ENCODE measurements at places on chromosomes 16 and 17. TPM values are rescaled to one million over a fixed set of nuclear protein-coding genes. Genes with fewer than 3 reads are reported as not detected.

The CCL3 gene
- 1.1 TPM for total RNA-seq

The KRT25 gene
- total RNA-seq = not detected

The RND2 gene
- total RNA-seq = 0.59 TPM

The GSG1L gene
- total RNA-seq = 0.08 TPM

The NPIPA5 gene
- total RNA-seq = 0.26 TPM

The NHLRC4 gene
- 4.0 TPM for total RNA-seq

The KRT33A gene
- total RNA-seq = not detected

The MYH3 gene
- 1.6 TPM for total RNA-seq

- H3K36me3 ChIP-seq = no peaks in the 10 kb centered on the region
- H3K27me3 ChIP-seq = peaks cover 3% of the 10 kb centered on the region
- no peaks in the 10 kb centered on the region for H3K4me1 ChIP-seq
- no peak for DNase-seq
- H3K4me3 ChIP-seq = no peak overlapping the region
- no peak overlapping the region for H3K27ac ChIP-seq
These were observed 52.0 kb upstream of the SDK2 start for GRCh38 chr17:73696251-73696650.

DNA sequence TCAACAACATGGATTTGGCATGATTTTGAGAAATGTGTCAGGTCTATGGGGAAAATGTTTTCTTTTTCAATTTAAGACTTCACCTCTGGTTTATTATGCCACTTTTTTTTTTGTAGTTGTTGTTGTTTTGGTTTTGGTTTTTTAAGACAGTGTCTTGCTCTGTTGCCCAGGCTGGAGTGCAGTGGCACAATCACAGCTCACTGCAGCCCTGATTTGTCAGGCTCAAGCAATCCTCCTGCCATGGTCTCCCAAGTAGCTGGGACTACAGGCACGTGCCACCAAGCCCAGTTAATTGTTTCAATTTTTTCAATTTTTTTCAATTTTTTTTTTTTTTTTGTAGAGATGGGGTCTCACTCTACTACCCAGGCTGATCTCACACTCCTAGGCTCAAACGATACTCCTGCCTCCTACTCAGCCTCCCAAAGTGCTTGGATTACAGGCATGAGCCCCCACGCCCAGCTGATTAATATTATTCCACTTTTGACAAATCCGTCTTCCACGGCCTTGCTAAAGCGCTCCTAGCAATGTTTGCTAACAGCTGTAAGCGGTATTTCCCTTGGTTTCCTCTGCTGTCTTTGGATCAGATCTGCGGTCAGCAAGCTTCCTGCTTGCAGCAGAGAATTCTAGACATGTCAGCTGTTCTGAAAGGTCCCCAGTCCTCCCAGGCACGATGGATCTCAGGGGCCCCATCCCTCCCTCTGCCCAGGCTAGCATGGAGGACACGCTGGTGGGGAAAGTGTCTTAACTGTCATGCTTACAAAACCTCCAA is 7.0 kb upstream of the MILR1 start:
- no peaks in the 10 kb centered on the region for H3K36me3 ChIP-seq
- H3K4me1 ChIP-seq = no peaks in the 10 kb centered on the region
- no peak overlapping the region for H3K27ac ChIP-seq
- H3K27me3 ChIP-seq = no peaks in the 10 kb centered on the region

DNA sequence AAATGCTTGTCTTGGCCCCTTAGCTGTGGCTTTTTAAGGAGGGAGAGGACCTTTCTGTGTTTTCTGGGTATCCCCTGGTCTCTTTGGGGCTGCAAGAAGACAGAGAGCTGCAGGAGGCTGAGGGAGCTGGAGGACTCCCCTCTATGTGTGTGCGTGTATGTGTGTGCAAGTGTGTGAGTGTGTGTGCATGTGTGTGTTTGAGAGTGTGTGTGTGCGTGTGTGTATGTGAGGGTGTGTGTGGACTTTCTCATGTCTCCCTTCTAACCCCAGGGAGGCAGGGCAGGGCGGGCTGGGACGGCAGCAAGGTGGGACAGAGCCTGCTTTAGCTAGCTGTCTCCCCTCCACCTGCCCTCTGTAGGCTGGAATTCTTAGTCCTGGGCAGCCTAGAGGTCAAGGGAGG is 1.9 kb downstream of the PRSS54 start:
- DNase-seq = no peak
- no peaks in the 10 kb centered on the region for H3K27me3 ChIP-seq
- H3K36me3 ChIP-seq = no peaks in the 10 kb centered on the region
- H3K27ac ChIP-seq = no peak overlapping the region
- H3K4me3 ChIP-seq = no peak overlapping the region

DNA sequence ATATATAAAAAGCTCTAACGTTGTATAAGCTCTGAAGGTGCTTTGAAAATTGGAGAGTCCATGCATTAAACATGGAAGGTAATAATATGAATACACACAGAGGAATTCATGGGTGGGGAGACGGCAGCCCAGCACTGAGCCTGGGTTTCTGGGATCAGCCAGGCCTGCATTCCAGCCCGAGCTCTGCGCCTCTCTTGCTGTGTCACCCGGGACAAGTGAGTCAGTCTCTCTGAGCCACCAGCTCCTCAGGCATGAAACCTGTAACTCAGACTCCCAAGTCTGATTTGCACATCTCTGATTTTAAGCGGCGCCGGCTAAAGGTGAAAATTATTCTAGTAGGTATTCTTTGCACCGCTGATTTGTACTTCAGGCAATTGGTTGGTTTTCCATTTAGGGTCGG is 238.8 kb downstream of the MRTFB start:
- H3K27me3 ChIP-seq = no peaks in the 10 kb centered on the region
- DNase-seq = no peak
- peak overlapping the region; percentile 19 for H3K4me3 ChIP-seq
- peak overlapping the region; percentile 93 for H3K27ac ChIP-seq
- peaks cover 73% of the 10 kb centered on the region for H3K4me1 ChIP-seq
- no peaks in the 10 kb centered on the region for H3K36me3 ChIP-seq

GRCh38 chr17:31919802-31920525 is 16.8 kb upstream of the SUZ12 start:
- no peaks in the 10 kb centered on the region for H3K4me1 ChIP-seq
- H3K27ac ChIP-seq = no peak overlapping the region
- DNase-seq = no peak
- H3K27me3 ChIP-seq = no peaks in the 10 kb centered on the region

GRCh38 chr16:68445458-68445857 is 2.9 kb downstream of the SMPD3 start:
- no peaks in the 10 kb centered on the region for H3K36me3 ChIP-seq
- H3K27ac ChIP-seq = no peak overlapping the region
- H3K4me3 ChIP-seq = no peak overlapping the region
- DNase-seq = peak; percentile 27

DNA sequence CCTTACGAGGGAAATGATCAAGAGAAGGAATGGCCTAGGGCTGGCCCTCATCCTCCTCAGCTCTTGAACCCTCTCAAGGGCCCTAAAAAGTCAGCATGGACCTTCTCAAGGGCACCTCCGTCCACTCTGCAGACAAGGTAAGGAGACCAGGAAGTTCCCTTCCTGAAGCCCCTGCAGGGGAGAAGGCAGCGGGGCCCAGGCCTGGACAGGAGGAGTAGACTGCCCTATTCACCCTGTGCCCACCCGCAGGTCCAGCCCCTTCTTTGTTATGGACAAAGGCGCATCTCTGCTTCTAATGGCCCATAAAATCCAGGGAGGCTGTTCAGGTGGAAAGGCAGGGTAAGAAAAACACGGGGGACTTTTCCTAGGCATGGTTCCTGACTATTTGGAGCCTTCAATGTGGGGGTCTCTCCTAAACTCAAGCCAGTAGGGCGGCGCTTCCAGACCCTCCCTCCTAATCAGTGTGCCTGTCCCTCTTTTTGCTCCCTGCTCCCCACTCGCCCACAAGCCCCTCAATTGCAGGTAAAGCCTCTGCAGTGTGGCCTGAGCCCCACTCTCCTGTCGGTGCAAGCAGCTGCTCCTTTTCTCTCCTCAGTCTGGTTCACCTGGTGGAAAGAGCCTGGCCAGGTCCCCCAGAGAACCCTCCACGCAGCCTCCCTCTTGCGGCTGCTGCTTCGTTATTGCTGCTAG is 28.2 kb downstream of the AXIN2 start:
- no peak overlapping the region for H3K4me3 ChIP-seq
- H3K36me3 ChIP-seq = no peaks in the 10 kb centered on the region
- no peak overlapping the region for H3K27ac ChIP-seq
- no peaks in the 10 kb centered on the region for H3K27me3 ChIP-seq

DNA sequence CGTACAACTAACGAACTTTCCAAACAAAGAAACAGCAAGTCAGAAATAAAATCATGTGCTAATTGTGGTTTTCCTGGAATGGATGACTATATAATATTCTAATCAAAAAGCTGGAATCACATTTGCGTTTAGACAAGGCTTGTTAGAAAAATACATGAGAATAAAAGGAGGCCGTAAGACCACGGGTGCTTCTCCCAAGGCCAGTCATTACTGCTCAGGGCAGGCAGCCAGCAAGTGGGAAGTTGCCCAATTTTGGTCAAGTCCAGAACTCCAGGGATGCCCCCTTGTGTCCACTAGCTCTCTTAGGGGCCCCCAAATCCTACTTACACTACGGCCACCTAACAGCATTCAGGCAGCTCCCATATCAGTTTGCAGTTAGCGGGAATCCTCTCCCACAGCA is 25.9 kb upstream of the LYRM9 start:
- H3K27ac ChIP-seq = no peak overlapping the region
- no peak overlapping the region for H3K4me3 ChIP-seq

DNA sequence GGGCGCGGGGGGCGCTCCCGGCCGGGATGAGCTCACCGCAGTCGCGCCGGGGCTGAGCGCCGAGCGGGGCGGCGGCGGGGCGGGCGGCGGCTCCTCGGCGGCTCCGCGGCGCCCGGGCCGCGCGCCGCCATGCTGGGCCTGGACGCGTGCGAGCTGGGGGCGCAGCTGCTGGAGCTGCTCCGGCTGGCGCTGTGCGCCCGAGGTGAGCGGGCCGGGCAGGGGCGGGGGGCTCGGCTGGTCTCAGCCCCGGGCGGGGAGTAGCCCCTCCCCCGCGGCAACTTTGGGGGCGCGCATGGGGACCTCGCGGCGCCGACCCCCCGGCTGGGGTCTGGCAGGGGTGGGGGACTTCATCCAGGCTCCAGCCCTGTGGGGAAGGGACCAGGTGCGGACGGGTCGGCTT is at the start of gene ARHGDIG:
ARHGDIG (plus strand) TSS at position 40 of the 400 bp plus-strand sequence; CDS start at position 130, 90 bp downstream.
- peak within 1 kb of the TSS; percentile 18 for H3K4me3 ChIP-seq
- no peaks in the 10 kb centered on the region for H3K36me3 ChIP-seq
- H3K4me1 ChIP-seq = peaks cover 5% of the 10 kb centered on the region
- no peaks in the 10 kb centered on the region for H3K27me3 ChIP-seq

- H3K27ac ChIP-seq = no peak overlapping the region
- H3K36me3 ChIP-seq = no peaks in the 10 kb centered on the region
- H3K4me3 ChIP-seq = no peak overlapping the region
- H3K4me1 ChIP-seq = no peaks in the 10 kb centered on the region
These were observed 969.2 kb upstream of the RBFOX1 start for GRCh38 chr16:6363396-6363795.

DNA sequence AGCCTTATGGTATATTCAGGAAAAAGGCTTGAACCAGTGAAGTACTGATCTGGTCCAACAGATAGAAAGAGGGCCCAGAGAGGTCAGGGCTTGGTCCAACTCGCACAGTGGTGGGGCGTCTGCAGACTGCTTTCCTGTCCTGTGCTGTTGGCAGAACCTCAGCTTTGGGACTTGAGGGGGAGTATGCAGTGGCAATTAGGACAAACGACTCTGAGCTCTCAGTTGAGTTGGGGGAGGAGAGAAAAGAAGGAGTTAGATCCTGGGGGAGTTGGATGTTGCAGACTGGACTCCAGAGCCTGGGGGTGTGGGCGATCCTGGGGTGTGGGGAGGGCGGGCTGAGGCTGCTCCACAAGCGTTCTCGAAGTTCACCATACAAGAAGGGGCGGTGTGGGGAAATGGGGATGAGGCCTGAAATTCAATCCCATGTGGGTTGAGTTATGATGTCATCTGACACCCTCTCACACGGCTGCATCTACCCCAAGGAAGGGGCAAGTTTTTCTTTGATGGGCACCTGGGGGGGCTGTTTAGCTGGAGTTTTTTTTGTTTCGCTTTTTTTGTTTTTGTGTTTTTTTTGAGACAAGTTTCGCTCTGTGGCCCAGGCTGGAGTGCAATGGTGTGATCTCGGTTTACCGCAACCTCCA is 14.6 kb downstream of the GRB7 start:
- no peak overlapping the region for H3K4me3 ChIP-seq
- DNase-seq = no peak
- no peaks in the 10 kb centered on the region for H3K27me3 ChIP-seq
- H3K27ac ChIP-seq = no peak overlapping the region
- H3K4me1 ChIP-seq = peaks cover 9% of the 10 kb centered on the region
- no peaks in the 10 kb centered on the region for H3K36me3 ChIP-seq

DNA sequence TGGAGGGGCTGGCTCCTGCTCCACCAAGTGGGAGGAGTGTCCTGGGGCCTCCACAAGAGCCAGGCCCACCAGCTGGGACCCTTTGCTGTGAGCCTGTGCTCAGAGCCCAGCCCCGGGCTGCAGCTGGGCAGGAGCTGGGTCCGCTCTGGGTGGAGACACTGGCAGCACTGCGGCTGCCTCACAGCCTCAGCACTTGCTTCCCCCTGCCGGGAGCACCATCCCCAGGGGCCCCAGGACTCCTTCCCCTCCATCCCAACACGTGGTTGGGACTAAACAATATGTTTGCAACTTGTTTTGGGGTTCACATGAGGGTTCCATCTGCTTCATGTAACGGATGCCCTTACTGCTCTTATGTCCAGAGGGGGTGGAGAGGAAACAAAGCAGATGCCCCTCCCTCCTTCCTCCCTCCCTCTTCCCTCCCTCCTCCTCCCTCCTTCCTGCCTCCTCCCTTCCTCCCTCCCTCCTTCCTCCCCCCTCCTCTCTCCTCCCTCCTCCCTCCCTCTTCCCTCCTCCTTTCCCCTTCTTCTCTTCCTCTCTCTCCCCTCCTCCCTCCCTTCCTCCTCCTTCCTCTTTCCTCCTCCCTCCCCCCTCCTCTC is 16.3 kb upstream of the CBFA2T3 start:
- H3K4me3 ChIP-seq = no peak overlapping the region
- no peaks in the 10 kb centered on the region for H3K36me3 ChIP-seq
- no peaks in the 10 kb centered on the region for H3K27me3 ChIP-seq
- no peak for DNase-seq
- no peak overlapping the region for H3K27ac ChIP-seq

DNA sequence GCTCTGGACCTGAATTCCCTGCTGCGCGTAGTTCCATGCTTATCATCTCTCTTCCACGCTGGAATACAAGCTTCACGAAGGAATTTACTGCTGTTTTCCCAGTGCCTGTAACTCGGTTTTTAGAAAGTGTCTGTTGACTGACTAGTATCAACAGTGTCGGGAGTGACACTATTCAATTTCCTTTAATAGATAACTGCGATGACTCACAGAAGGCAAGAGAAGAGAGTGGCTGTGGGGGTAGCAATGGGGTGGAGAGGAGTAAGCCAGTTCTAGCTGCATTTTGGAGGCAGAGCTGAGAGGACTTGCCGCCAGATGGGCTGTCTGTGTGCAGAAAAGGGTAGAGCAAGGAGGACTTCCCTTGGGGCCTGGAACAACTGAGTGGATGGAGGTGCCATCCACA is 25.2 kb downstream of the B4GALNT2 start:
- H3K4me1 ChIP-seq = no peaks in the 10 kb centered on the region
- no peak for DNase-seq
- H3K4me3 ChIP-seq = no peak overlapping the region
- 0 out of 2 replicates have a peak, but pooled peaks cover 2% of the 10 kb centered on the region for H3K27me3 ChIP-seq

- no peak overlapping the region for H3K4me3 ChIP-seq
- no peak overlapping the region for H3K27ac ChIP-seq
- DNase-seq = no peak
- H3K4me1 ChIP-seq = no peaks in the 10 kb centered on the region
- no peaks in the 10 kb centered on the region for H3K36me3 ChIP-seq
- peaks cover 25% of the 10 kb centered on the region for H3K27me3 ChIP-seq
These were observed 530 bp downstream of the GSG1L start for GRCh38 chr16:28062847-28063521.

Data from Panc1 (cell line).